ENCODE measurements at places on chromosomes 7 and 10.

- no peak for DNase-seq
These were observed 113.7 kb downstream of the CDK14 start for GRCh38 chr7:90709501-90710465.

DNA sequence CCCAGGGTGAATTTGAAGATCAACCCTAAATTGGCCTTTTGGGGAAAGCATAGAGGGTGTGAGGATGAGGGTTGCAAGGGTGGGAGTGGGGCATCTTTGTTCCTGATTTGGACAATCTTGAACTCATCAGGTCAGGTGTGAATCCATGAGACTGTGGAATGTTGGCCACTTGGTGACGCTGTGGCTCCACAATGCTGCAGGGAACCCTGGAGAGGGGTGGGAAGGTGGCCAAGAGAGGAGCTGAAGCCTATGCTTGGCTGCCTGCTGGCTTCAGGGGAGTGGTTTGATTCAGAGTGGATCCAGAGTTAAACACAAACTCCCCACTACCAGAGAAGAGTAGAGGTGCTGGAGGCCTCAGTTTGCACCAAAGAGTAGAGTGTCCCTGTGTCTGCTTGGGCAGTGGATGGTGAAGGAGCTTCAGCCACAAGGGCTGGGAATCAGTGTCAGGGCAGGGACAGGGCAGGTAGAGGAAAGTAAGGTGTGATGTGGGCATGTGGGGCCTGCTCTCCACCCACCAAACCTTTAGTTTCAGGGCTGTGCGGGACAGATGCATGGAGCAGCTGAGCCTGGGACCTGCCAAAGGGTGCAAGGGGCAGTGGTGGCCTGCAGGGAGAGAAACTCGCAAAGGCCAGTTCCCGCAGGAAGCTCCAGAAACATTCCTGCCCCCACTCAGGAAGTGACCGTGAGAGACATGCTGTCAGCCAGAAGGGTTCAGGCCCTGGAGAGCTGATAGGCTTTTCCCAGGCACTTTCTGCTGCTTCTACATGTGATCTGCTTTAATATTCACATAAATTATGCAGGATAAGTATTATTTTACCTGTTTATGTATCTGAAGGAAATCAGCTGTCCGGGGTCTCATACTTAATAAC, 81.0 kb upstream of the PRSS58 start:
- no peak for DNase-seq

- DNase-seq: no peak
These were observed 321.3 kb upstream of the GALNT17 start for GRCh38 chr7:70810558-70811139.

DNA sequence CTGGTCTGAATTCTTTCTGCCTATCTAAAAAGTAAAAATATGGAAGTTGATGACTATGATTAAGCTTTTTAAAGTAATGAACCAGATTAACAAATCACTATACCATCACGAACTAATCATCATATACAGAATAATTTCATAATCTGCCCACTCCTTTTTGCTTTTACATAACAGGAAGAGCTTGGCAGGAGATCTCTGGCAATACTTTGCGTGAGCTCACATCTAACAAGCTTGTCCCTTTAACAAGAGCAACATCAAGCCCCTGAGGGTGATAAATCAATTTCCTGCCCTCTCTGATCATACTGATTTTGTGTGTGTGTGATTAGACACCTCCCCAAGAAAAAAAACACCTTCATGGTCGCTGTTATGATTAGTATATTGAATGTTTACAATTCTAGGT, 143.5 kb upstream of the ASAH2 start:
- DNase-seq: no peak

- DNase-seq: no peak
These were observed at the start of gene C10orf105 for GRCh38 chr10:71719464-71720201. C10orf105 (minus strand) TSS chr10:71719778; CDS start chr10:71716337, 3,441 bp downstream.

GRCh38 chr10:110618230-110618610, 25.9 kb upstream of the RBM20 start:
- no peak for DNase-seq

DNA sequence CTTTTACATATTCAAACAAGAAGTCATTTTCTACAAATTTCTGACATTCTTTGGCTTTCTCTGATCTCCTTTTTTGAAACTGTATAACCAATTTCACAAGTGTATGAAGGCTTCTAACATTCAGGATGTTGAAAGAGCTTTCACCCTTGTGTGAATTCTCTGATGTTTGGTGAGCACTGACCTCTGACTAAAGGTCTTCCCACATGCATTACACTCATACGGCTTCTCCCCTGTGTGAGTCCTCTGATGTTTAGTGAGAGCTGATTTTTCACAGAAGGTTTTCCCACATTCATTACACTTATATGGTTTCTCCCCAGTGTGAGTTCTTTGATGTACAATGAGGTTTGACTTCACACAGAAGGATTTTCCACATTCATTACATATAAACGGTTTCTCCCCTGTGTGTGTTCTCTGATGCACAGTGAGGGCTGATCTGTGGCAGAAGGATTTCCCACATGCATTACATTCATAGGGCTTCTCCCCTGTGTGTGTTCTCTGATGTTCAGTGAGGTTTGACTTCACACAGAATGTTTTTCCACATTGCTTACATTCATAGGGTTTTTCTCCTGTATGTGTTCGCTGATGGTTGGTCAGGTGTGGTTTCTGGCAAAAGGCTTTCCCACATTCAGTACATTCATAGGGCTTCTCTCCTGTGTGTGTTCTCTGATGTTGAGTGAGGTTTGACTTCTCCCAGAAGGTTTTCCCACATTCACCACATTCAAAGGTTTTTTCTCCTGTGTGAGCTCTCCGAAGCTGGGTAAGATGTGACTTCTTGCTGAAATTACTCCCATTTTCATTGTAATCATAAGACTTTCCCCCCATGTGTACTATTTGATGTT, 25.7 kb downstream of the ZNF248 start:
- no peak for DNase-seq

GRCh38 chr10:80472234-80473095, 18.4 kb downstream of the TSPAN14 start:
- DNase-seq: no peak

DNA sequence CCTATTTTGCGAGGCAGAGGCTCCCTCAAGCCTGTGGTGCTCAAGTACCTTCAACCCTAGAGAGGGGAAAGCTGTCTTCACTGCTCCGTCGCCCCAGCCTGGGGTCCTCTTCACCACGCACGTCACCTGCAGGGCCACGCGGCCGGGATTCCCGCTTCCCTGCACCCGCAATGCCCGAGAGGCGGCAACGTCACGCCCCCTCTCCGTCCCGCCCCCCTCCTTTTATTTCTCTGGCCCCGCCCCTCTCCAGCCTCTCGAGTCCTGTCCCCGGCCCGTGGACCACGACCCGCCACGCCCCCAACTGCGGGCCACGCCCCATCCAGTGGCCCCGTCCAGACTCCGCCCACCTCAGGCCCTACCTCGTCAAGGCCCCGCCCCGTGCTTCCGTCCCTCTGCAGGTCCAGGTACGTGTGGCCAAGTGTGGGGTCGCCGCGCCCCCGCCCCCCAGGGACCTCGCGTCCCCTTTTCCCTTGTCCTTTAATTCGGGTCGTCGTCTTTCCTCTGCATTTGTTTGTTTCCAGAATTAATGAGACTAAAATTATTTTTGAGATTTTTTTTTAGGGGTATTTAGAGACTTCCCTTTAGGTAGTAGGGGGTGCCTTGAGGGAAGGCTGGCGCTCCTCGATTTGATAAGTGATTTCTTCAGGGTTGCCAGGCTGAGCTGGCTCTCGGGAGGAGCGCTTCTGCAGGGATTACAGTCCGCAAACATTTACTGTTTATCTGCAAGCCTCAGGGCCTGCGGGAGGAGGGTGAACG, 69.8 kb upstream of the BAIAP2L1 start:
- no peak for DNase-seq

DNA sequence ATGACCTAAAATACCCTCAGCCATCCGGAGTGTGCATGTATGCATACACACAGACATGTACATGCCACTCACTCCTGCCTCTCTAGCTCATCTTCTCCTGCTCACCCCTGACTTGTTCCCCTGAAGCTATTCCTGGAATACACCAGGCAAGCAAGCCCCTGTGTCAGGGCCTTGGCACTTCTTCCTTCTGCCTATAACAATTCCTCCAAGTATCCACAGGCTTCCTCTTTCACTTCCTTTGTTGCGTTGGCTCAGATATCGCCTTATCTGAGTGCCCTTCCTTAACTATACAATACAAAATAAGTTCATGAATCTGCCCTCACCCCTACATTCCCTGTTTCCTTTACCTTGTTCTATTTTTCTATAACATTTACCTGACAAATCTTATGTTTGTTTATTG, 88.8 kb downstream of the NOD1 start:
- DNase-seq: no peak

GRCh38 chr10:51620131-51620530, 79.3 kb downstream of the CSTF2T start:
- no peak for DNase-seq

DNA sequence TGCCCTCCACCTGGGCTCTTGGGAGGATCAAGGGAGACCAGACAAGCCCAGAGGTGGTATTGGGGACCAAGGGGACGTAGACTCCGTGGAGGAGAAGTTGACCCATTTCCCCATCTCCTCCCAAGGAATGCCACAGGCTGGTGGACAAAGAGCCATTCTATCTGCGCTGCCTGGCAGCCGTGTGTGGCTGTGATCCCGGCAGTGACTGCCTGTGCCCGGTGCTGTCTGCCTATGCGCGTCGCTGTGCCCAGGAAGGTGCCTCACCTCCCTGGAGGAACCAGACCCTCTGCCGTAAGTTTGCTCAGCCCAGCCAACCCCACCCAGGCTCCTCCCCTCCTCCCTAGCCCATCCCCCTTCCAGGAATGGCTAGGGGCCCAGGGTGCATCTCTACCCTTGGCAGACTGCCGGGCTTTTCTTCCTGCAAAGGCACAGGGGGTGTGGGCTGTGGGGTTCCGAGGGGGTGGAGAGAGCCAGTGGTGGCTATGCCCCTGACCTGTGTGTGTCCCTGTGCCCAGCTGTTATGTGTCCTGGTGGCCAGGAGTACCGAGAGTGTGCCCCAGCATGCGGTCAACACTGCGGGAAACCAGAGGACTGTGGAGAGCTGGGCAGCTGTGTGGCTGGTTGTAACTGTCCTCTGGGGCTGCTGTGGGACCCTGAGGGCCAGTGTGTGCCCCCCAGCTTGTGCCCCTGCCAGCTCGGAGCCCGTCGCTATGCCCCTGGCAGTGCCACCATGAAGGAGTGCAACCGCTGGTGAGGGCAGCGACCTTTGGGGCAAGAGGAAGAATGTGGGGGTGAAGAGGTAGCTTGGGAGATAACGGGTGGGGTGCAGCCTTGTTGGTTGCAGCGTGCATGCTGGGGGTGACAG, 10.2 kb upstream of the ZNF467 start:
- no peak for DNase-seq

- DNase-seq: no peak
These were observed 2.5 kb upstream of the TMEM178B start for GRCh38 chr7:141071260-141071854.

DNA sequence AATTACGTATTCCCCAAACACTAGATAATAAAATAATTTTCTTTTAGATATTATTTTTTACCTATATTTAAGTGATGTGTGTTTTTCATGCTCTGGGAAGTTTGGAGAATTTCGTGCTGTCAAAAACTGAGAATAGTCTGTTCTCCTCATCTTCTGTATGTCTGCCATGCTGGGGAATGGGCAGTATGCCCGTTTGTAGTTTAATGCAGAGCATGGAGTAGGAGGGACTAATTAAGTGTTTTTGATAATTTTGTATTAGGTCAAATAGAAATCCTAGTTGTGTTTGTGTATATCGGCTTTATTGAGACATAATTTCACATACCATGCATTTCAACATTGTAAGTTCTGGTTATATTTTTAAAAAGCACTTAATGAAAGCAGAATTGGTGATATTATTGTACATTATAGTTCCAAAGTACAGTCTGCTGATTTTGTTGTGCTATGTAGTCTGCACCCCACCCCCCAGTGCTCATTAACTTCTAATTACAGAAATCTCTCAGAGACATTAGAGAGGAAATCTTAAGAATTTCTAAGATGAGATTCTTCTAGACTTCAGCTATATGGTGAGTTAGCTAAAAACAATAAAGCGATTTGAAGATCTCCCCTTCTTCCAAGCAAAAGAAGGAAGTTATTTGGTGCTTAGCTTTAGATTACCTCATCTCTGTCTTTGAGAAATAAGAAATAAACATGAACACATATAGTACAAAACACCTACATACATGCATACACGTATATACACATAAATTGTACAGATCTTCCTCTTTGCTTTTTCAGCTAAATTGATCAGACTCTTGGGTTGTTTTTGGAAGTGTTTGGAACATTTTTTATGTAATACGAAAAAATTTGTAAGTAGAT, 22.2 kb downstream of the ZRANB1 start:
- DNase-seq: no peak

DNA sequence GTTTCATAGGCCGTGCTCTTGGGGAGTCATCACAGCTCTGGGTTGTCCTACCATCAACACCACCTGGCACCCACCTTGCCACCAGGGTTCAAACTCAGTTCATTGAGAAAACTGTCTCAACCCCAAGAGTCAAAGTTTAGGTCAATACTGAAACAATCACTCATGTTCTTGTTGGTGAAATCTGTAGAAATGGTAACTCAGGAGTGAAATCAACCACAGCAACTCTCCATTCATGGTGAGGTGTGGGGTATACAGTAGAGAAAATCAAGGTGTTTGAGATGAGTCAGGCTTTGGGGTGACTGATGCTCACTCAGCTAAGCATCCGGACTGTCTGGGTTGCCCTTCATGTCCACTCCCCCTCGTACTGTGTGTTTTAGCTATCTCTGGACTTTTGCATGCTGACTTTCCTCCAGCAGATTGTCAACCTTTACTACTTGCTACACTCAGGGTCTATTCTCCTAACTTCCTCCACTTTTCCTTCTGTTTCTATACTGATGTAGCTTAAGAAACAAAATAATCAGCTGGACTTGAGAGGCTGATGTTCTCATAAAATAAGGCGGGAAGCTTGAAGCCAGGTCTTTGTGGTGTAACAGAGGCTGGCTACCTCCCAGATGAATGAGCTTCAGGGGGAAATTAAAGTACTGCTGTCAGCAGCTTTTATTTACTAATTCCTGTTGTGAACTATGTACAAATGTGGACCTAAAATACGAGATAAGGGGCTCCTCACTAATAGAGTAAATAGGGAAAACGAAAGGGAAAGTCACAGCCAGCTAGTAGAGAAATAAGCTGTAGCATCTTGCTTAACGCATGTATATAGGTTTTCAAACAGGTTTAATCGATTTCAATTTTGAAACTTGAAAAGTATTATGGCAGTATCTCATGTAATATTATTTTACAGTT, 173.6 kb upstream of the AKR1E2 start:
- DNase-seq: no peak

DNA sequence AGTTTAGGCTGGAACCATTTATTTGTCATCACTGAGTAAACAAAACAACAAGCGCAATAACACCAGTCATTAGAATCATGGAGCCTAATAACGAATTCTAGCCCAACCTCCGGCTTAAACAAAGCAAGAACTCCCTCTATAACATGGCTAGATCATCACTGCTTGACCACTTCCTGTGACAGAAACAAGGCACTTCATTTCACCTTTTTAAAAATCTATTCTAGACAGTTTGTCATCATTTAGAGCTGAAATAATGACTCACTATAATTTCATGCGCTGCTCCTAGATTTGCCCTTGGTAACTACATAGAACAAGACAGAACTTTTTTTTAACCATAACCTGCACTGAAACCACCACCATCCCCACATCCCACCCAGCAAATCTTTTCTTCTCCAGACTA, 81.3 kb downstream of the OSBPL3 start:
- DNase-seq: no peak

GRCh38 chr7:99029466-99030435, 114.2 kb downstream of the SMURF1 start:
- no peak for DNase-seq

GRCh38 chr7:36809086-36809485, 84.8 kb upstream of the AOAH start:
- DNase-seq: no peak

GRCh38 chr10:88089498-88089897, 226.1 kb downstream of the PTEN start:
- no peak for DNase-seq
